ENCODE measurements at places on chromosomes 7 and 10. TPM values are rescaled to one million over a fixed set of nuclear protein-coding genes. Genes with fewer than 3 reads are reported as not detected.

- no peak for DNase-seq
Observed at GRCh38 chr10:58464956-58465355, 47.7 kb upstream of the BICC1 start.

DNA sequence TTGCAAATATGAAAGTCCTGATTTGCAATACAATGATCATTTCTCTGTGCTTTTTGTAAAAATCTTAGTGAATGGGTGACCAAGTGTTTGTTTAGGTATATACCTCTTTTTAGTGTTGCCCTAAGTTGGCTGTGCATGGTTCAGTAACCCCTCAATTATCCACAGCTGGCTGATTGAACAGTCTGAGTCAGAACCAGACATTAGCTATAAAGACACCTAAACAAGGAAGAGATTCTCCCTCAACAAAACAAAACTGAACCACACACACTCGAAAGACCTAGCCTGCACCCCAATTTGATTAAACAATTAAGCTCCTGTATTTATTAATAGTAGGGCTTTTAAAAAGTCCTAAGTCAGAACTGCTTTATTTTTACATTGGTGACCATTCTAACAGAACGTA, 2.8 kb downstream of the RSBN1L start:
- no peak for DNase-seq

DNA sequence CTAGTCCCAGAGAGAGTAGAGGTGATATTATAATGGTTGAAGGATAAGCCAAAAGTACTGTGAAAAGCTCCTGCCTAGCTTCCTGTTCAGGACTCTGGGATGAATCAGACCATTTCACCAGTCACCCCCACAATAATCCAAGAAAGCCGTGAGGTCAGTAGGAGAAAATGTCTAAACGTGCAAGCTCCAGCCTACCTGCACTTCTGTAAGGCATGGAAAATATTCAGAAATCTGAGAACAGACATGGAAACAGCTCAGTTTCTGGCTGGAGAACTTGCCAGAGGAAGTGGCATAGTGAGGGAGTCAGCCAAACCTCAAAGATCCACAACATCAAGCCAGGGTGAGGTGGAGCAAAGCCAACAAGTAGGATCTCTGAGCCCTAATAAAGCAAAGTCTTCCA, 58.2 kb downstream of the ELAPOR2 start:
- peak; percentile 10 for DNase-seq

DNA sequence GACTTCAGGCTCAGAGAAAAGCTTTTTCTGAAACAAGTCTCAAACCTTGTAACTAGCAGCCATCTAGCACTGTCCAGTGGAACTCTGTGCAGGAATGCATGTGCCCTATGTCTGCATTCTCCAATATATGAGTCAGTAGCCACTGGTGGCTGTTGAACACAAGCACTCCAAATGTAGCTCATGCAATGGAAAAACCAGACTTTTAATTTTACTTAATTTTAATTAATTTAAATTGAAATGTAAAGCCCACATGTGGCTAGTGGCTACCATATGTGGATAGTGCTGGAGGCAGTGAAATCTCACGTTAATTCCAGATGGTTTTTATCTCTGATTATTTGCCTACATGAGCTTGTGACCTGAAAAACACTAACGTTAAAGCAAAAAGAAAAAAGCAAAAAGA, 225.1 kb downstream of the GATA3 start:
- peak; percentile 89 for DNase-seq

- no peak for DNase-seq
Observed at GRCh38 chr10:73758704-73759511, 14.7 kb downstream of the SEC24C start.

- DNase-seq: peak; percentile 11
Observed at GRCh38 chr10:36789974-36790373, 335.4 kb upstream of the ANKRD30A start.

The SLC13A4 gene
- 0.50 TPM for total RNA-seq

The SPAG6 gene
- under 0.01 TPM for total RNA-seq

The SLC18A2 gene
- total RNA-seq: not detected

The OR13A1 gene
- total RNA-seq: not detected

Data from fibroblast of lung (primary cell).